A673 (cell line): ENCODE measurements at places on chromosomes 6 and 20. TPM values are rescaled to one million over a fixed set of nuclear protein-coding genes. Genes with fewer than 3 reads are reported as not detected.

PACSIN1 gene
- total RNA-seq: 0.13 TPM in 1 of 2 replicates, not detected in the other

GRCh38 chr6:113893866-113894265 lies 36.7 kb downstream of the MARCKS start:
- no peak for DNase-seq

IMPG1 gene
- total RNA-seq: not detected in 2 replicates

- no peak for DNase-seq
These were observed 19.1 kb downstream of the GABRR2 start for GRCh38 chr6:89295981-89296380.

MUC21 gene
- not detected in 2 replicates for total RNA-seq

CAPN11 gene
- not detected in 2 replicates for total RNA-seq

NKX2-2 gene
- total RNA-seq: 78.8 and 85.1 TPM in 2 replicates

DNA sequence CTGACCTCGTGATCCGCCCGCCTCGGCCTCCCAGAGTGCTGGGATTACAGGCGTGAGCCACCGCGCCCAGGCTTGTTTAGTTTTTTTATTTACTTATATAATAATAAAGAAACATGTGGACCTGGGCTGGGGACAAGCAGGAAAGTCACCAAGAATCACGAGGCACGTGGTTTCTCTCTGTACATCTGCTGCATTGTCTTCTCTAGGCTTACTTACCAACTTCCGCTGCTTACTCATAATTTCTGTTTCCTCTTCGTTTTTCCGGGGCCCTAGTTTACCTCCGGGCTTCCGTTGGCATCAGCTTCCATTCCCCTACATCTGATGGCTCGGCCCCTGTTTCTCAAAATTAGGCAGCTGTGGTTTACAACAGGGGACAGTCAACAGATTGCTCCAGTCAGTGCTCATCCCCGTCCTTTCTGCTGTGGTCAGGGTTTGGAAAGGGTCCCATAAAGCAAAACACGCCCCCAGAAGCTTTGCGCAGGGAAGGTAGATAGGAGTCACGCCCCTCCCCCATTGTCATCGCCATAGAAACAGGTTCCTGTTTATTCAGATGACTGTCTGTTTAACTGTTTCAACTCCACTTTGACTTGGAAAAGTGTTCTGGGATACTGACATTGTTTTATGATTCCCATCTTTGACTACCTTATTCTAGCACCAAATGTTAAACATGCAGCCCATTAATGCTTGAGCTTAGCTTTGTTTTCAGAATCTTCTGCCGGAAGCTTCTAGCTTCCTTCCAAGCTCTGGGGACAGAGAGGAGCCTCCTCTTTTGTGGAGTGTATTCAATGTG lies 31.9 kb upstream of the TXLNB start:
- peak; percentile 48 for DNase-seq

GRCh38 chr6:170284866-170285469 lies 5.9 kb downstream of the DLL1 start:
- no peak for DNase-seq

- peak; percentile 65 for DNase-seq
These were observed 54.4 kb upstream of the ZNF337 start for GRCh38 chr20:25750765-25751696.

DNA sequence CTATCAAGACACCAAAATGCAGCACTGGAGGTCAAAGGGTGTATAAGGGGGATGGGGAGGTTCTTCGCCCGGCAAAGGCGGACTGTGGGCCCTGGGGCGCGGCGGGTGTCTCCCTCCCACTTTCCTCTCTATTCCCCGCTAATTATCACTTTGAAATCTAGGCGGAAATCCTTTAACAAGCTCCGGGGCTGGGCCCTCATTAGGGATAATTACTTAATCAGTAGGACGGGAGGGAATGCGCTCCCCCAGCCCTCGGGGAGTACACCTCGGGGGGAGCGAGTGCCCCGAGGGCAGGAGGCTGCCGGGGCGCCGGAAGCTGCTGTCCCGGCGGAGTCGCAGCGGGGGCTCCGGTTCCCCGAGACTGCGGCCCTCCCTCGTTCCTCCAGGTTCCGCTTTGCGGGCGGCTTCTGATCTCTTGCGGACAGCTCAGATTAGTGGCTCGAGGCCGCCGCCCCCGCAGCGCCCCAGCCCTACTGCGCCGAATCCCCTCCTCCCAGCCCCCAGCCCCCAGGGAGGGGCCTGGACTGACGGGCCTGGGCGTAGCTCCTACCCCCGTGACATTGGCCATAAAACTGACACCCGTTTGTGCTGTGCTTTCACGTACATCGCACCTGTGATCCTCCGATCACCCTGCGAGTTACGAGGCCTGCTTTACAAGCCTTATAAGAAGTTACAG lies 14.7 kb downstream of the MUCL3 start:
- peak; percentile 89 for DNase-seq

- no peak for DNase-seq
These were observed 508.3 kb upstream of the SOX4 start for GRCh38 chr6:21085211-21085610.

- DNase-seq: no peak
These were observed 201.4 kb downstream of the IBTK start for GRCh38 chr6:82045965-82046756.

- no peak for DNase-seq
These were observed 292.1 kb downstream of the SOX4 start for GRCh38 chr6:21885532-21886114.

DNA sequence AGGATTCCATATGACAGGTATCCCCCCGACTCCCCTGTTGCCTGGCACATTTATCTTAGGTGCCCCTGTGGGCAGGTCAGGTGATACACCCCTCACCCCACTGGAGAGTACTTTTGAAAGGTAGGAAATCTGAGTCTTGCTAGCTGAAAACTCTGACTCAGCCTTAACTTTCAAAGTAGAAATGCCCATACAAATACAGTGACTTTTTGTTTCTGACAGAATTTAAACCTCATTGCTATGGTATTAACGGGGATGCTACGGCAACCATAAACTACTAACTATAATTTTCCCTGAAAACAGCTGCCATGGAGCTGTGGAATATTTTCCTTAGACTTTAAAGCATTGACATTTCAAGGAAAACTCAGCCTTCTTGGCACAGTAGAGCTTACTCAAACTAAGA lies 536.0 kb downstream of the RFPL4B start:
- DNase-seq: no peak

- DNase-seq: no peak
These were observed 151.1 kb downstream of the KHDC1L start for GRCh38 chr6:73074175-73074574.

HTR1E gene
- total RNA-seq: not detected in 2 replicates

TBXT gene
- not detected in 2 replicates for total RNA-seq

DNA sequence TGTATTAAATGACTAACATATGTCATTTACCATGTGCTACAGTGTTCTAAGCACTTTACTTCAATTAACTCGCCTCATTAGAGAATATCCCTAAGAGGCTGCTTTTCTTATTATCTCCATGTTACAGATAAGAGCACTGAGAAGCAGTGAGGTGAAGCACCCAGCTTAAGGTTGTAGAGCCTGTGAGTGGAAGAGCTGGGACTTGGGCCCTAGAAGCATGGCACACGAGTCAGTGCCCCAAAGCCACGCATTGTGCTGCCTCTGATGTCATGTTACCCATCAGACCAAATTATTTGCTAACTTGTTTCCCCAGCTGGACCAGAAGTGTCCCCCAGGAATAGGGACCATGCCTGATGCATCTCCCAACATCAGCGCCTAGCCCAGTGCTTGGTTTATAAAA lies 34.1 kb downstream of the POFUT1 start:
- no peak for DNase-seq

DNA sequence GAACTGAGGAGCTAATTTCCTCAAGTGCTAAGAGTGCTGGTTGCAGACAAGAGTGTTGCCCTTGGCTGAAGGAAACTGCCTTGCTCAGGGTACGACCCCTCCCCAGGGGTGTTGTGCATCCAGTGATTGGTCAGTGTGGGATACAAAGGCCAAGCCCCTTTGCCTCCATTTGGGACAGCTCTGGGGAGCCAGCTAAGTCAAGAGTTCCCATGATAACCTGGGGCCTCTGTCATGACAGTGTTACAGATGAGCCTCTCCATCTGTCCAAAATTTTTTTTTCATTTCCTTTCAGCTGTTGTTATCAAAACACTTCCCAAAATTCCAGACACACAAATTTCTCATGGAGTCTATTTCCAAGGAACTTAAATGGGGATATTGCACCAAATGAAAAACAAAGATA lies 93.3 kb downstream of the HS3ST5 start:
- DNase-seq: no peak

- DNase-seq: no peak
These were observed 645.8 kb upstream of the AGPAT4 start for GRCh38 chr6:161919691-161920090.

- DNase-seq: no peak
These were observed at the start of gene AFDN for GRCh38 chr6:167826896-167827582. TSS of gene AFDN (plus strand) at chr6:167826911. CDS start at chr6:167827133, 222 bp downstream.
